Ovary (tissue), 10 donors: ENCODE measurements at places on chromosomes 7 and 10. TPM values are rescaled to one million over a fixed set of nuclear protein-coding genes. Genes with fewer than 3 reads are reported as not detected.

DNA sequence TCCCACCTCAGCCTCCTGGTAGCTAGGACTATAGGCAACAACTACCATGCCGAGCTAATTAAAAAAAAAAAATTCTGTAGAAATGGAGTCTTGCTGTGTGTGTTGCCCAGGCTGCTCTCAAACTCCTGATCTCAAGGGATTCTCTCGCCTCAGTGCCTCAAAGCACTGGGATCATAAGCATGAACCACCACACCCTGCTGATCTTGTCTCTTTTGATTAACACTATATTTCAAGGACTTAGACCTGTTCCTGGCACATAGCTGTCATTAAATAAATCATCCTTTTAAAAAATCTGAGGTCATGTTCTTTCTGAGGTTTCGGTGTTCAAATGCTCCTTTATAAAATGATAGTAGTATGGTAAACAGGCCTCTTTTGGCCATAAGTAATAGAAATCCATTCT, 4.8 kb downstream of the PALS2 start:
- no peak for DNase-seq

DNA sequence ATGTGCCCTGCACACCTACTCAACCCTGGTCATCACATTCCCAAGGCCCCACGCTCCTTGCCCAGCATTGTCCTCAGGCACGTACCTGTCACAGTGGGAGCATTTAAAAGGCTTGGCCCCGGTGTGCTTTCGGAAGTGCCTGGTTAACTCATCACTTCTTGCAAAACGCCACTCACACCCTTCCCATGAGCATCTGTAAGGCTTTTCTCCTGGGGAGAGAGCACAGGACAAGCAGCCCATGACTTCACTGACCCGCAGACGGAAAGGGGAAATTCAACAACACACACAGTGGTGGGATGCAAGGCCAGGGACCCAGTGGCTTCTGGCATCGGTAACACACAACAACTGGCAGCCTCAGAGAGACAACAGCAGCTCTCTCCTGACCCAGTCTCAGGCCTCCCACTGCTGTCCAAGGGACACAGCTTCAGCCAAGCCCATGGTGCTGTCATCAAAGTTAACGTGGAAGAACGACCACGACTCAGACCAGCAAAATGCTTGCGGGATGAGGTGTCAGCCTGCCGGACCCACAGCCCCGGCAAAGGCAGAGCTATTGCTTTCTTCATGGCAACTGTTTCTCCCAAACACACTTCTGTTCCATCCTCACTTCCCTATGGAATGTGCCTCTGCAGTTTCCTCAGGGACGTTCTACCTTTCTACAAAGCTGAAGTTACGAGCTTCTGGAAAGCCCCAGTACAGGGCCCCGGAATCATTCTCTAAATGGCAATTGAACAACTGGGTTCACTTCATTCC, 4.8 kb downstream of the KLF6 start:
- peak; percentile 7 for DNase-seq

GRCh38 chr10:29816801-29817558, 182.2 kb upstream of the SVIL start:
- no peak for DNase-seq

- DNase-seq = no peak
Measured at GRCh38 chr10:44967616-44968015, 8.0 kb downstream of the RASSF4 start.

Gene AGR2
- not detected for total RNA-seq

Gene ZNF425
- total RNA-seq = 3.8 TPM

- DNase-seq = no peak
Measured at GRCh38 chr7:81932936-81933335, 163.1 kb upstream of the HGF start.

DNA sequence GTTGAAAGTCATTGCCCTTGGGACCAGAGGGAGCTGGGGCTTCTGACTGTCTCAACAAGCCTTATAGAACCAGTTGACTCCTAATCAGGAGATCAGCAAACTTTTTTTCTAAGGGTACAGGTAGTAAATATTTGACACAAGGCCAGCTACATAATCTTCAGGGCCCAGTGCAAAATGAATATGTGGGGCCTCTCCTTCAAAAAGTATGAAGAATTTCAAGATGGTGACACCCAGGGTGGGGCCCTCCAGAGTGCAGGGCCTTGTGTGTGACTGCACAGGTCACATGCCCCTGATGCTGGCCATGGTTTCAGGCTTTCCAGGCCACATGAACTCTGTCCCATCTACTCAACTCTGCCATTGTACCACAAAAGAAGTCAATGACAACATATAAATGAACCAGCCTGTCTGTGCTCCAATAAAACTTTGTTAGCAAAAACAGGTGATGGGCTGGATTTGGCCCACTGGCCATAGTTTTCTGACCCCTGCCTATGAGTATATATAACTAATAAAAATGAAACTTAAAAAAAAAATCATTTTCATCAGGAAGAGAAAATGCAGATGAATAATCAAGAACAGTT, 6.1 kb downstream of the MMRN2 start:
- DNase-seq = peak; percentile 9

GRCh38 chr10:131073469-131074035, 238.0 kb downstream of the TCERG1L start:
- no peak for DNase-seq

DNA sequence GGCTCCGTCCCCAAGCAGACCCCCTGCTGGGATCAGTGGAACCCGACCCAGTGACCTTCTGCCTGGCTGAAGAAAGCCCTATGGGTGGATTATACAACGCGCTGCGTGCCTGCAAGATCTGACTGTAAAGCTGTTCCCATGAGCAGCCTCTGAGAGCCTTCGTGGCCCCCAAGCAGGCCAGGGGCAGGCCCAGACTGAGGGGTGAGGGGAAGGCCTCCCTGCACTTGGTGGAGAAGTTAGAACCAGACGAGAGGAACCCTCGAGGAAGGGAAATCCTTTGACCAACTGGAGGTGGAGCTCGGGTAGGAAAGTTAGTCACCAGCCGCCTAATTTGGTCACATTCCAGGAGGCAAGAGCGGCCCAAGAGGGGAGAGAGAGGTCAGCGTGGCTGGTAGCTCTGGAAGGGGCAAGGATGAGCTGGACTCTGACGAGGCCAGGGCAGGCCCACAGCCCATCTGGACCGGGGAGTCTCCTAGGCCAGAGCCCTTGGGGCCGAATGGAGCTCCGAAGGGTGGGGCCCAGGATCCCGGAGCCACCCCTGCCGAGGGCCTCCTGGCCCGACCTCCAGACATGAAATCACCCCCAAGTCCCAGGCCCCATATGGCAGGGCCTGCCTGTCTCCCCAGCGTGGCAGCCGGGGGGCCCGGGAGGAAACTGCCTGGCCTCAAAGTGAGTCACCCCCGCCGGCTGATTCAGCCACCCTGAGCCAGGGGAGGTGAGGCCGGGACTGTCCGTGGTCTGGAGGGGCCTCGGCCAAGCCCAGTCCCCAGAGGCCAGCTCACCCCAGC, 23.3 kb upstream of the PDGFA start:
- no peak for DNase-seq

Gene IL6
- total RNA-seq = 0.94 TPM

DNA sequence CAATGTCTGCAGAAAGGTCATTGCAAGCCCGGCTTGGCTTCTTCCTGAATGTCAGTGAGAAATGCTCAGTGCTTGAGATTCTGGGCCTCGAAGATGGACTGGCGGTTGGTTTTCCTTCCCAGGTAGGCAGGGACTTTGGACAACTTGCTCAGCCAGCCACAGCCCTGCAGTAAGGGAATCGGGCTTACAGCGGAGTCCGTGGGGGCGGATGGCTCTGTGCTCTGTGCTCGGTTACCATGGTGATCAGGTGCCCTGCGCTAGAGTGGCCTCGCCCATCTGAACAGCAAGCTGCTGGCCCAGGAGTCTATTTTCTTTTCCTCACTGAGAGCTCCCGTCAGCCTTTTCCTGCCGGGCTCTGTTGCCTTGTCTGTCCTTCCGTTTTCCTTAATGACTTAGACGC, 77.8 kb upstream of the SH2B2 start:
- no peak for DNase-seq

GRCh38 chr7:95335093-95335492, 10.8 kb upstream of the PON1 start:
- DNase-seq = no peak

Gene CLCN1
- total RNA-seq = not detected
